ENCODE measurements at places on chromosomes 5 and 9.

GRCh38 chr9:30815585-30815984 is 1568.9 kb upstream of the ACO1 start:
- DNase-seq, result no peak

DNA sequence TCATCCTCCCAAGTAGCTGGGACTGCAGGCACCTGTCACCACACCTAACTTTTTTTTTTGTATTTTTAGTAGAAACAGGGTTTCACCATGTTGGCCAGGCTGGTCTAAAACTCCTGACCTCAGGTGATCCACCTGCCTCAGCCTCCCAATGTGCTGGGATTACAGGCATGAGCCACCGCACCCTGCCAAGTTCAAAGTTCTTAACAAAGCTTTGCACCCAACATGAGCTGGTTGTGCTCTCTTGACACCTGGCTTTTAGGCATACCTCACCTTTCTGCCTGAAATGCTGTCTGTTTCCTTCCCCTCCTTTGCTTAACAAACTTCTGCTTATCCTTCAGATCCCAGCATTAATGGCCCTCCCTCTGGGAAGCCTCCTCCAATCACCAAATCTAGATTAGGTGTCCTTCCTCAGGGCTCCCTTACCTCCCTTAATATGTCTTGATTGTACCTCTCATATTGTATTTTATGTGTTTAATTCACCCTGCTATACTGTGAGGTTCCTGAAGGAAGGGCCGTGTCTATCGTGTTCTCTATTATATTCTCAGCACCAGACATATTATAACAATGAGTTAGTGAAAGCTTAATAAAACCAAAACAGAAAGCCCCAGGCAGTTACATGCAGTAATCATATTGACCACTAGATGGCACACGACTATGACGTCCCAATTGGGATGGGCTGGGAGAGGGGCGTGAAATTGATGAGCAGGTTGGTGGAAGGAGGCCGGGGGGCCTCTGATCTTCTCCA is 62.9 kb upstream of the PPARGC1B start:
- no peak for DNase-seq

- DNase-seq, result no peak
Measured at GRCh38 chr5:135386886-135387628, 12.0 kb downstream of the MACROH2A1 start.

DNA sequence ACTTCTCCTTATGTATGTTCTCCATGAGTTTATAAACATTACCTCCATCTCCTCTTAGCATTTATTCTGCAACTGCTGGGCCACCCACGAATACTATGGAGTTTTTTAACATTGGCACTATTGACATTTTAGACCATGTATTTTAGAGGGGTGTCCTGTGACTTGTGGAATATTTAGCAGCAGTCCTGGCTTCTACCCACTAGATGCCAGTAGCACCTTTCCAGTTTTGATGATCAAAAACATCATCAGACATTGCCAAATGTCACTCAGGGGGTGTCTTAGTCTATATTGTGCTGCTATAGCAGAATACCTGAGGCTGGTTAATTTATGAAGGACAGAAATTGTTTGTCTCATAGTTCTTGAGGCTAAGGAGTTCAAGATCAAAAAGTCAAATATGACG is 187.5 kb upstream of the RORB start:
- DNase-seq, result no peak

DNA sequence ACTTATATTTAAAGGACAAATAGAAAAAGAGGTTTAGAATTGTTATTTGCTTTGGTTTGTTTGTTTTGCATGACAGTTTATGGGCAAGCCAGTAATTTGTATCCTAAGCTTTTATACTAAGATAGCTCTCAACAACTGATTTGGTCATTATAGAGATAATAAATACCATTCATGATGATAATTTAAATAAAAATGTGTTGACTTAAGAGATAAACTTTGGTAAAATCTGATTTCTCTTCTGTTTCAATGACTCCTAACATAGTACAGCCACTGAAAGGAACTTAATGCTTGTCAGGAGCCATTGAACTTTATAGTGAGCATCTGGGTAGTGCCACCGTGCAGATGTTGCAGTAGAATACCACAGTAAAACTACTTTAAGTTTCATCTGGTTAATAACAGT is 160.7 kb upstream of the ACOT12 start:
- DNase-seq, result no peak

GRCh38 chr5:177290816-177291596 is 12.5 kb downstream of the RAB24 start:
- DNase-seq, result no peak

- no peak for DNase-seq
Measured at GRCh38 chr9:82134010-82134409, 145.4 kb downstream of the SPATA31D1 start.

DNA sequence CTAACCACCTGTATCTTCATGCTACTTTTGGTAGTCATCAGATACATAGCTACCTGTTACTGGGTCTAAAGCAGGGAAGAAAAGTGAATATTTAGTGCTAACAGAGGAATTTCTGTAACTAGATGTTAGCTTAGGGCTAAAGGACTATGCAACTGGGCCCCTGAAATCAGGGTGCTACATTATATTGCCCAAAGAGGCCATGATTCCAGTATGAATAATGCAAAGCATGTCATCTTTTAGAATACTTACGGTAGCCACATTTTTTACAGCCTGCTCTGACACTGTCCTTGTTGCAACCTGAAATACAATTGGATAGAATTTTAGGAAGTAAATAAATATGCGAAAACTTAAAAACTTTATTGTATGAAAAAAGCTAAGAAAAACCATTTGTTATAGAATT is 14.4 kb downstream of the SREK1IP1 start:
- DNase-seq, result no peak

DNA sequence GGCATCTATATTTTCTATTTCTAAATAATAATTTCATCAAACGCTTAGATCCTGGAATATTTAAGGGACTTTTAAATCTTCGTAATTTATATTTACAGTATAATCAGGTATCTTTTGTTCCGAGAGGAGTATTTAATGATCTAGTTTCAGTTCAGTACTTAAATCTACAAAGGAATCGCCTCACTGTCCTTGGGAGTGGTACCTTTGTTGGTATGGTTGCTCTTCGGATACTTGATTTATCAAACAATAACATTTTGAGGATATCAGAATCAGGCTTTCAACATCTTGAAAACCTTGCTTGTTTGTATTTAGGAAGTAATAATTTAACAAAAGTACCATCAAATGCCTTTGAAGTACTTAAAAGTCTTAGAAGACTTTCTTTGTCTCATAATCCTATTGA is 1.1 kb downstream of the LRRC70 start:
- DNase-seq, result no peak

DNA sequence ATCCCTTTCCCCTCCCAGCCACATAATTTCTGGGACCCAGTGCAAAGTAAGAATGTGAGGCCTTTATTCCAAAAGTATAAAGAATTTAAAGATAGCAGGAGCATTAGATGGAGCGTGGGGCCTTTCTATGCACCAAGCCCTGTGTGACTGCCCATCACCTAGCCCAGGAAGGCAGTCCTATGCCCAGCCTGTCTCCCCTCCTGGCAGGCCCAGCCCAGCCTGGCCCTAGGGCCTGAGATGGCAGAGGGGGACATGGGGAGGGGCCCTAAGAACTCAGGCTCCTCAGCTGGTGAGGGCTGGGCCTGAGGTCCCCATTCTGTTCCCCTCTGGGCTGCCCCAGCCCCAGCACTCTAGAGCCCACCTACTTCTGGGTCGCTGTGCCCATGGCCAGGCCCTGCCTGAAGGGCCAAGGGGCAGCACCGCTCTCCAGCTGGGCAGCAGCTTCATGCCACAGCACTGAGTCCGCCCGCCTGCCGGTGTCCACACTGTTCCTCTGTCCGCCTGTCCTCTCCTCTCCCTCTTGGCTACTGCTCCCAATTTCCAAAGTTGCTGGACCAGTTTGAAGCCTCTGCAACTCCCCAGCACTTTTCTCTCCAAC is 995 bp upstream of the SLC23A1 start:
- DNase-seq, result no peak

- DNase-seq, result no peak
Measured at GRCh38 chr5:151675611-151676313, 11.0 kb downstream of the SPARC start.

- no peak for DNase-seq
Measured at GRCh38 chr9:84736081-84736480, 66.6 kb downstream of the NTRK2 start.

- DNase-seq, result no peak
Measured at GRCh38 chr5:55633574-55634208, 78.4 kb downstream of the SLC38A9 start.

GRCh38 chr5:114940709-114941108 is 229.0 kb downstream of the TRIM36 start:
- DNase-seq, result no peak

- DNase-seq, result no peak
Measured at GRCh38 chr9:79759460-79759859, 187.7 kb downstream of the TLE4 start.

GRCh38 chr5:175696139-175696854 is 38.4 kb downstream of the HRH2 start:
- DNase-seq, result peak; percentile 51

- no peak for DNase-seq
Measured at GRCh38 chr5:145160679-145161078, 674.5 kb downstream of the PRELID2 start.

GRCh38 chr9:75607521-75607920 is 283.0 kb upstream of the PCSK5 start:
- no peak for DNase-seq

- DNase-seq, result no peak
Measured at GRCh38 chr5:6194906-6195612, 183.3 kb downstream of the MED10 start.

- no peak for DNase-seq
Measured at GRCh38 chr5:142475102-142475513, 150.3 kb upstream of the SPRY4 start.

GRCh38 chr9:8071445-8071798 is 271.8 kb upstream of the DMAC1 start:
- no peak for DNase-seq

- no peak for DNase-seq
Measured at GRCh38 chr5:83204651-83205050, 127.3 kb downstream of the XRCC4 start.

- DNase-seq, result no peak
Measured at GRCh38 chr5:3542158-3542557, 53.5 kb upstream of the IRX1 start.

- DNase-seq, result no peak
Measured at GRCh38 chr9:19995619-19996018, 206.8 kb upstream of the SLC24A2 start.

DNA sequence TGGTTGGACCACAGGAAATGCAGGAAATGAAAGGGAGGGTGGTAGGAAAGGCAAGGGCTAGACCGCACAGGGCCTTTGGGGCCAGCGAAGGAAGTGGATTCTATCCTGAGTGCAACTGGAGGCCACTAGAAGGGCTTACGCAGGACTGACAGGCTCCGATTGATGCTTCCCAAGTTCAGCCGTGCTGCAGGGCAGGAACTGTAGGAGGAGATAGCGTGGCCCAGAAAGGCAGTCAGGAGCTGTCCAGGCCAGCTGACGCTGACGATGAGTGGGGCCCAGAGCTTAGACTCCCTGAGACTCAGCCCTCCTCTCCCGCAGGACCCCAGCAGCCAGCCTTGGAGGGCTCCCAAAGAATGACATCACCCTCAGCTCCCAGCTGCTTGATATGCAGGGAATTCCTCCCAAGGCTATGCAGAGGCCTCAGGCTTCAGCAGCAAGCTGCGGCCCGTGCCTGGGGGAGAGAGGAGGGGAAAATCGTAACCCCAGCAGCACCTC is 48.8 kb downstream of the KCNIP1 start:
- no peak for DNase-seq

GRCh38 chr5:14121552-14121951 is 21.6 kb upstream of the TRIO start:
- DNase-seq, result no peak

GRCh38 chr5:98975223-98975622 is 46.4 kb upstream of the CHD1 start:
- no peak for DNase-seq

DNA sequence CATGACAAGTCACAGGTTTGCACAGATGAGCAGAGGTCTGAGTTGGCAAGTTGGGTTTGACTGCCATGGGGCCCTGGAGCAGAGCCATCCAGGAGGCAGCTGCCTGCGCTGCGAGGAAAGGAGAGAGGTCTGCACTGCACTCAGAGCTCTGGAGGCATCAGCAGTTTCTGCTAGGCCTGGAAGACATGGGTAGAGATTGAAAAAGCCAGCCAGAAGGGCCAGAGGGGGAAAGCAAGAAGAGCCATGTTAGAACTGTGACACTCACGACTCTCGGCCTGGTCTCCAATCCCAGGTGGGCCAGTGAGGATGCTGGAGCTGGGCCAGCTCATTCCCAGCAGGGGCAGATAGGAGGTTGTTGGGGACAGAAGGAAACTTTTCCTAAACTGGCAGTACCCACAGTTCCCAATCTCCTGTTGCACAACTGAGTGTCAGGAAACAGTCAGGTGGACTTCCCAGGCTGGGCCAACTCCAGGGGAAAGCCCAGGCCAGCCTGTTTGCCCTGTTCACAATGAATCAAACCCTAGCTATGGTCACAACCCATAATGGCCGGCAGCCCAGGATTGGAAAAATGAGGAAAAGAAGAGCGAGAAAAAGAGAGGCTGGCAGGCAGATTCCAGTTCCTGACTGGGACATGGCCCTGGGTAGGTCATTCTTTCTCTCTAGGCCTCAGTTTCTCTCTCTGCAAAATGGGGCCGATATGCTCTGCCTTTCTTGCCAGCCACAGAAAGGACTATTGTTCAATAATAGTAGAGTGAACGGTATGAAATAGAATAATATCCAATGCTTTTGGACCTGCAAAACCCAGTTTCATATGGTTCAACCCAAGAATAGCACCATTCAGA is 7.8 kb upstream of the ORM1 start:
- no peak for DNase-seq

GRCh38 chr9:117462861-117463260 is 48.0 kb upstream of the ASTN2 start:
- DNase-seq, result no peak

GRCh38 chr5:126794157-126794828 is 17.4 kb downstream of the LMNB1 start:
- DNase-seq, result no peak

DNA sequence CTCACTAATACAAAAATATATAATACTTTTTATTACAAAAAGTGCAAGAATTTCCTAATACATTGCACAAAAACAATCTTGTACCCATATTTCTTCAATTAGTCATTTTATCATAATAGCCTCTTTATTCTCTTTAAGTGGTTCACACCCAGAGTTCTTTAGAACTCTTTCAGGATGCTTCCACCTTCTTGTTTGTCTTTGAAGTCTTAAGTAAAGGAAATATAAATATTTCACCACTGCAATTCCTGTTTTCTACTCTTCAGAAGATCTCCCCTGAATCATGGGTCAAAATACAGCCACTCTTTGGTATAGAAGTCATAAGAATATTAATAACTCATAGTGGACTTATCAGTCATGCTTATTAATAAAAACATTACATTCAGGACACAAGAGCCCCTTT is 293.0 kb downstream of the ATPSCKMT start:
- no peak for DNase-seq

- no peak for DNase-seq
Measured at GRCh38 chr5:67686746-67687145, 490.1 kb upstream of the CD180 start.

Data from stimulated activated CD8-positive, alpha-beta memory T cell treated with anti-CD3 and anti-CD28 coated beads, Interleukin-7, amount 100 ng/mL, for 4 hours (primary cell).